ENCODE measurements at places on chromosomes 11 and 22.

GRCh38 chr11:65066805-65067291, 8.5 kb upstream of the NAALADL1 start:
- DNase-seq, result no peak

DNA sequence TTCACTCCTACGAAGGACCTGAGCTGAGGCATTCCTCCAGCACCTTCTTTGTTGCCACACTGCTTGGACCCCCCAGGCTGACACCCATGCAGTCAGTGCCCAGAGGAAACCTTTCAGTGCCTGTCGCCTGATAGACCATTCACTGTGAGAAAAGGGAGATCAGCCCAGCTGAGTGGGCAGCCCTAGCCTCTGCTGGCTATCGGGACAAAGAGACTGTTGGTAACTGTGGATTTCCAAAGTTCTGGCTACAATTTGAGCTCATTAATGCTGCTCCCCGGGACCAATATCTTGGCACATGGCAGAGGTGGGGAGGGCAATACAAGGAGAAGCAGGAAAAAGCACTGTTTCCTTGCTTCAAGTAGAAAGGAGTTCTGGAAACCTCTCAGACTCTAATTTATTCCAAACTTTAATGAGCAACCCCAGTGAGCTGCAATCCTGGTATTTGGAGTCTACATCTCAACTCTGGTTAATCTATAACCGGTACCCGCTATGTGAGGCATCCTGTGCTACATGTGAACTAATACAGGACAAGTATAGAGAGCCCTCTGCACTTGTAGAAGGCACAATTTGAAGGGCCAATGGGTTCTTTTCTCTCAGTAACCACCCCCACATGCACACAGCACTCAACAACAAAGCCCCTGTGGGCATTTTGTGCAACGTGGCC, 200.7 kb upstream of the NCAM1 start:
- DNase-seq, result no peak

- no peak for DNase-seq
Observed at GRCh38 chr11:28833670-28834069, 725.5 kb downstream of the METTL15 start.

- DNase-seq, result no peak
Observed at GRCh38 chr11:75782540-75783263, 14.1 kb downstream of the DGAT2 start.

- DNase-seq, result no peak
Observed at GRCh38 chr11:110337570-110338193, 41.3 kb upstream of the RDX start.

DNA sequence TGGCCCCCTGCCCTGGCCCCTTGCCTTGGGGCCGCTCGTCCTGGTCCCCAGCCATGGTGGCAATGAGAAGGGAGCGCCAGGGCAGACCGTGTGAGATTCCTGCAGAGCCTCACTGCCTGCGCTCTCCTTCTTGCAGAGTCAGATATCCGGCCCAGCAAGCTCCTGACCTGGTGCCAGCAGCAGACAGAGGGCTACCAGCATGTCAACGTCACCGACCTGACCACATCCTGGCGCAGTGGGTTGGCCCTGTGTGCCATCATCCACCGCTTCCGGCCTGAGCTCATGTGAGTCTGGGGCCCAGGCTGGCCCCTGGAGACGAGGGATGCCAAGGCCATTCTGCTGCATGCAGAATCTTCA, 114.1 kb downstream of the MICAL2 start:
- peak; percentile 72 for DNase-seq

GRCh38 chr22:25134028-25134427, 65.6 kb upstream of the CRYBB3 start:
- no peak for DNase-seq

GRCh38 chr22:16819249-16819648, 6.0 kb downstream of the XKR3 start:
- DNase-seq, result no peak

DNA sequence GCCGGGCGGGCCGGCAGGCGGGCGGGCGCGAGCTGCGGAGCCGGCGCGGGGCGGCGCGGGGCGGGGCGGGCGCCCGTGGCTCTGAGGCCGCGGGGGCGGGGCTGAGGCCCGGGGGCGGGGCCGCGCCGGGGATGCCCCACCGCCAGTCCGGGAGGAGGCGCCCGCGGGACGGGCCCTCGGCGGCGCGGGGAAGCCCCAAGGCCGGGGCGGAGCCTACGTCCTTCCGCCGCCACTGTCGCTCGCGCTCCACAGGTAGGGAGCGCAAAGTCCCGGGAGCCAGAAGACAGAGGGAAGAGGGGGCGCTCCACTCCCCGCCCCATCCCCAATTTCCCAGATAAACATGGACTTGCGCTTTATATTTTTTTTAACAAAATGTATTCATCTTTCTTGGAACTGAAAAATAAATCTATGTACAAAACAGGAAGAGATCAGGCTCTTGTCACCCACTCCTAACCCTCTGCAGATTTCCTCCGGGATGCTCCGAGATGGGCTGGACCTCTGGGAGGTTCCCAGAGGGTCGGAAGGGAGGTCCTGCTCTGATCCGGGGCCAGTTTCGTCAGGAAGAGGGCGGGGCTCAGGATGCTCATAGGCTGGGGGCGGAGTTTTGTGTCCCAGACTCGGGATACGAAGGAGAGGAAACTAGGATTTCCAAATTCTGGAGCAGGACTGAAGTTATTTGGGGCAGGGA, at the start of gene MAP4K2:
Gene MAP4K2, minus strand, starts transcription at position 57 of the 688 bp plus-strand sequence. CDS start 65 bp downstream, outside the sequence.
- DNase-seq, result peak; percentile 92

- no peak for DNase-seq
Observed at GRCh38 chr11:65500387-65501185, 1.7 kb downstream of the MALAT1 start.

DNA sequence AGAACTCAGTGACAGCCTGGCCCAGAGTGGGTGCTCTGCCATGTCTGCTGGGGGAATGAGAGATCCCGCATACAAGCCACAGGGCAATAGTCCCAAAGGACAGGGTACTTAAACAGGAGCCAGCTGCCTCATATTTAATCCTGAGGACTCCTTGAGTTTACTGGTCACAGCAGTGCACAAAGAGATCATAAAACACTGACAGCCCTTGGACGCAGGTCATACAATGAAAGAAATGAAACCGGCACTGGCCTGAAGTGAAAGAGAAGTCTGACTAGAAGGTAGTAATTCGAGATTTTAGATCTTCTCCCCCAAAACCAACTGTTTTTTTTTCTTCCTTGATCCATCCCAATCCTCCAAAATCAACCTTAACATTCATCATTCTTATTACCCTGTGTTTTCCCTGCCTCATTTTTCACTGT, 299.8 kb upstream of the SYN3 start:
- DNase-seq, result no peak

- DNase-seq, result no peak
Observed at GRCh38 chr11:63874511-63874910, 35.6 kb downstream of the MARK2 start.

- no peak for DNase-seq
Observed at GRCh38 chr11:72038491-72038890, 39.8 kb downstream of the IL18BP start.

DNA sequence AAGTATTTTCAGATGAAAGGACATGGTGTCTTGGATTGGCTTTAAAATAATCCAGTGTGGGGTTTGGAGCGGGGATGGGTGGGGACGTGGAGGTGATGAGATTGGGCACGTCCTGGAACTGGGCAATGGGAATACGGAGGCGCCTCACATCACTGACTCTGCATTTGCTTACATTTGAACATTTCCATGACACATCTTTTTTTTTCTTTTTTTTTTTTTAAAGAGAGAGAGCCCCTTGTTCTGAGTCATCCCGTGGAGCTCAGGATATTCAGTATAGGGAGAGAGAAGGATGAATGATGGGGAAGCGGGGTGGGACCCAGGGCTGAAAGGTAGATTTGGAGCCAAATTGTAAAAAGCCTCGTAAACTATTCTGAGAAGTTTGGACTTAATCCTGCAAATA, 142.7 kb downstream of the FBXO7 start:
- no peak for DNase-seq

Measured in activated naive CD4-positive, alpha-beta T cell treated with anti-CD3 and anti-CD28 coated beads, Interleukin-2, amount 50 U/mL, for 72 hours (primary cell).